Dermis microvascular lymphatic vessel endothelial cell (primary cell): ENCODE measurements at places on chromosomes 4 and X. TPM values are rescaled to one million over a fixed set of nuclear protein-coding genes. Genes with fewer than 3 reads are reported as not detected.

The PORCN gene
- 4.6 and 7.3 TPM in 2 replicates for total RNA-seq

The MAGEA12 gene
- not detected in 2 replicates for total RNA-seq

The DIPK2B gene
- total RNA-seq, result 57.9 and 86.7 TPM in 2 replicates

The PAGE2 gene
- total RNA-seq, result not detected in 2 replicates

The GC gene
- total RNA-seq, result not detected in 2 replicates

The MBNL3 gene
- 0.26 and 0.38 TPM in 2 replicates for total RNA-seq

The SAGE1 gene
- total RNA-seq, result not detected in 2 replicates

The FAM53A gene
- 0.26 and 1.4 TPM in 2 replicates for total RNA-seq

The CD38 gene
- 3.6 and 44.6 TPM in 2 replicates for total RNA-seq

The MGARP gene
- total RNA-seq, result under 0.01 and 0.13 TPM in 2 replicates
